ENCODE measurements at places on chromosomes 3 and 15. TPM values are rescaled to one million over a fixed set of nuclear protein-coding genes. Genes with fewer than 3 reads are reported as not detected.

DNA sequence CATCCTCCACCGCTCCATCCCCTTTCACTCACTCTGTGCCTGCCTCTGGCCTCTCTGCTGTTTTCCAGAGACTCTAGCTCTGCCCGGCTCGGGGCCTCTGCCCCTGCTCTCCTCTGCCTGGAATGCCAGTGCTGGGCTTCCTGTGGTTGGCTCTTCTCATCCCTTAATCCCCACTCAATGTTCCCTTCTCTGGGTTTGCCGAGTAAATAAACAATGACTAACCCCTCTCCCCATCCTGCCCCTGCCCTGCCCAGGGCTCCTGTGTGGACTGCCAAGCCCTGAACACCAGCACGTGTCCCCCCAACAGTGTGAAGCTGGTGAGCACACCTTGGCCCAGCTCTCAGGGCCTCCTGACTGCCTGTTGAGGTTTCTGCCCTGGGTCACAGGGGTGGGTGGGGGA, 12.2 kb downstream of the STAB1 start:
- no peak overlapping the region for H3K4me3 ChIP-seq
- H3K27ac ChIP-seq = no peak overlapping the region
- H3K27me3 ChIP-seq = no peaks in the 10 kb centered on the region
- no peaks in the 10 kb centered on the region for H3K36me3 ChIP-seq

The RNU5B-1 gene
- not detected for total RNA-seq

The CD80 gene
- 19.1 TPM for total RNA-seq

GRCh38 chr3:194952841-194953241, 267.2 kb downstream of the FAM43A start:
- H3K36me3 ChIP-seq = no peaks in the 10 kb centered on the region
- no peak overlapping the region for H3K4me3 ChIP-seq

The CLDN18 gene
- not detected for total RNA-seq

The ZMYND10 gene
- total RNA-seq = 5.0 TPM

- no peak for DNase-seq
- no peaks in the 10 kb centered on the region for H3K4me1 ChIP-seq
- no peak overlapping the region for H3K27ac ChIP-seq
- H3K27me3 ChIP-seq = no peaks in the 10 kb centered on the region
These were observed 599.5 kb upstream of the EPHA6 start for GRCh38 chr3:96214941-96215340.

The LSMEM2 gene
- total RNA-seq = not detected

DNA sequence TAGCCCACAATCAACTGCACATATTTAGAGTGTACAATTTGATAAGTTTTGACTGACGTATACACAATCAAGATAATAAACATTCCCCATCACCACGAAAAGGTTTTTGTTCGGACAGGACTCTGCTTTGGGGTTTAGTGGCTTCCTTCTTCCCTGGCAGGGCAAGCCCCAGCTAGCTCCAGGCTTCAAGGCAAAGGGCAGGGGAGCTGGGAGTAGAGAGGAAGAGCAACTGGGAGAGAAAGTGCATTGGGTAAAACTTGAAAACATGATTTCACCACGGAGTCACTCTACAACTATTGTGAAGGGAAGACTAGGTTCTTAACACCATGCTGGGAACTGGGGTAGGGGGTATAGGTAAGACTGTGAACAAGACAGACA, 185.1 kb upstream of the UBE2E1 start:
- H3K4me1 ChIP-seq = peaks cover 13% of the 10 kb centered on the region
- peaks cover 2% of the 10 kb centered on the region for H3K27me3 ChIP-seq
- peaks cover 9% of the 10 kb centered on the region for H3K36me3 ChIP-seq
- H3K4me3 ChIP-seq = no peak overlapping the region
- H3K27ac ChIP-seq = no peak overlapping the region

DNA sequence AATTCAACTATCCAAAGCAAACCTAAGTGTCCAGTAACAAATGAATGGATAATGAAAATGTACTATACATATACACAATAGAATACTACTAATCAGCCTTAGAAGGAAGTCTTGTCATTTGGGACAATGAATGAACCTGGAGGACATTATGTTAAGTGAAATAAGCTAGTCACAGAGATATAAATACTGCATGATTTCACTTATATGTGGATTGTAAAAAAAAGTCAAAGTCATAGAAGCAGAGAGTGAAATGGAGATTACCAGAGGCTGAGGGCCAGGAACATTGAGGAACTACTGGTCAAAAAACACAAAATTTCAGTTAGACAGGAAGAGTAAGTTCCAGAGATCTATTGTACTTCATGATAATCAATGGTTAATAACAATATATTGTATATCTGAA, 33.6 kb downstream of the MYO5A start:
- no peak overlapping the region for H3K27ac ChIP-seq
- no peak overlapping the region for H3K4me3 ChIP-seq
- no peak for DNase-seq
- no peaks in the 10 kb centered on the region for H3K27me3 ChIP-seq
- peaks cover 4% of the 10 kb centered on the region for H3K36me3 ChIP-seq

- peaks cover 13% of the 10 kb centered on the region for H3K36me3 ChIP-seq
- no peak overlapping the region for H3K27ac ChIP-seq
- H3K27me3 ChIP-seq = no peaks in the 10 kb centered on the region
- H3K4me3 ChIP-seq = no peak overlapping the region
These were observed 929.2 kb upstream of the CFAP20DC start for GRCh38 chr3:59978979-59979378.

GRCh38 chr15:33149919-33150318, 44.6 kb downstream of the FMN1 start:
- peaks cover 10% of the 10 kb centered on the region for H3K27me3 ChIP-seq
- no peak overlapping the region for H3K4me3 ChIP-seq
- H3K4me1 ChIP-seq = peaks cover 29% of the 10 kb centered on the region
- H3K36me3 ChIP-seq = no peaks in the 10 kb centered on the region
- DNase-seq = no peak
- no peak overlapping the region for H3K27ac ChIP-seq

DNA sequence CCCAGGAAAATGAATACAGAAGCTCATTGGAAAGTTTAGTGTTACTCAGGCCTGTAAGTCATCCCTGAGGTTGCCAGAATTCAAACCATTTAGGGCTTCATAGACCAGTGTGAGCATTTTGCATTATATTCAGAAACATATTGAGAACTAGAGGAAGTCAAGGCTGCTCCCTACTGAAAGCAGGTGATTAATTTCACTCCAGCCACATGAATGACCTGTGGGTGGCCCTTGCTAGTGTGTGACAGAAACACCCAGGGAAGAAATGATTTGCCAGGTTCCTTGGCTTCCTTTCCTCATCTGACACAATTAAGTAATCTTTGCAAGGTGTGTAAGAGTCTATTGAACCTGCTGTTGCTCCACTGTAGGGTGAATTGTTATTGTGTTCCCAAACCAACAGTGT, 61.8 kb downstream of the GAP43 start:
- no peak for DNase-seq
- no peak overlapping the region for H3K27ac ChIP-seq
- no peak overlapping the region for H3K4me3 ChIP-seq
- no peaks in the 10 kb centered on the region for H3K36me3 ChIP-seq
- no peaks in the 10 kb centered on the region for H3K4me1 ChIP-seq

The OR5K2 gene
- not detected for total RNA-seq

DNA sequence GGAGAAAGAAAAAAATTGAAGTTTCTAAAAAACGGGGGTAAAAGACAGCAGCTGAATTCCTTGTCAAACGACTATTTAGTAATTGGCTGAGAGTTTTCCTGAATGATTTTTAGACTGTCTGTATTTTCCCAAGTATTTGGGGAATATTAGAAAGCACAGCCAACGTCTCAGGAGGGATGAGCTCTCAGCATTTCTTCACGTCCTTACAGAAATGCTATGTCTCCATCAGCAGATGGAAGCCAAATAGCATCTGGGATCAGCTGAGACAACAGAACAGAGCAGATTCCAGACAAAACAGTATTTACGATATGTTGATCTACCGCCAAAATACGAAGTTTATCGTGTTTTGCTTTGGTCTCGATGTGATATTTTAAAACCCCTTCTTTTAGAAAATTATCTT, 5.3 kb upstream of the TMC3 start:
- no peak for DNase-seq
- no peaks in the 10 kb centered on the region for H3K36me3 ChIP-seq
- H3K27me3 ChIP-seq = no peaks in the 10 kb centered on the region
- H3K4me1 ChIP-seq = peaks cover 6% of the 10 kb centered on the region

The SPTBN5 gene
- total RNA-seq = 0.16 TPM

GRCh38 chr15:79410237-79410636, 21.9 kb upstream of the MINAR1 start:
- H3K36me3 ChIP-seq = no peaks in the 10 kb centered on the region
- no peaks in the 10 kb centered on the region for H3K27me3 ChIP-seq
- no peak for DNase-seq
- no peak overlapping the region for H3K4me3 ChIP-seq
- no peak overlapping the region for H3K27ac ChIP-seq
- no peaks in the 10 kb centered on the region for H3K4me1 ChIP-seq

- H3K36me3 ChIP-seq = peaks cover 25% of the 10 kb centered on the region
- H3K27ac ChIP-seq = no peak overlapping the region
- no peak for DNase-seq
- peaks cover 5% of the 10 kb centered on the region for H3K4me1 ChIP-seq
- H3K27me3 ChIP-seq = no peaks in the 10 kb centered on the region
These were observed 81.8 kb downstream of the LRIG1 start for GRCh38 chr3:66419036-66419435.

DNA sequence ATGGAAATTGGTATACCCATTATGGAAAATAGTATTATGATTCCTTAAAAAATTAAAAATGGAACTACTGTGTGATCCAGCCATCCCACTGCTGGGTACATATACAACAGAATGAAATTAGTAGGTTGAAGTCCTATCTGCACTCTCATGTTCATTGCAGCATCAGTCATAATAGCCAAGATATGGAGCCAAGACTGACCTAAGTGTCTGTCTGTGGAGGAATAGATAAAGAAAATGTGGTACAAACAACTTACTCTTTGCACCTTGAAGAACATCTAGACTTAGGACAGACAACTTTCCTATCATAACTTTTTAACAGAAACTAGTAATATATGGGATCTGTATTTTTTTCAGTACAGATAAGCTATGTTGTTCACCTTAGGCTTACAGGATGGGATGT, 30.0 kb upstream of the PPARG start:
- H3K4me1 ChIP-seq = no peaks in the 10 kb centered on the region
- no peak overlapping the region for H3K27ac ChIP-seq
- DNase-seq = no peak
- H3K27me3 ChIP-seq = peaks cover 15% of the 10 kb centered on the region

The IGSF10 gene
- total RNA-seq = not detected

The CFAP91 gene
- not detected for total RNA-seq

The RAB6B gene
- total RNA-seq = 1.2 TPM

The EDEM1 gene
- total RNA-seq = 81.7 TPM

DNA sequence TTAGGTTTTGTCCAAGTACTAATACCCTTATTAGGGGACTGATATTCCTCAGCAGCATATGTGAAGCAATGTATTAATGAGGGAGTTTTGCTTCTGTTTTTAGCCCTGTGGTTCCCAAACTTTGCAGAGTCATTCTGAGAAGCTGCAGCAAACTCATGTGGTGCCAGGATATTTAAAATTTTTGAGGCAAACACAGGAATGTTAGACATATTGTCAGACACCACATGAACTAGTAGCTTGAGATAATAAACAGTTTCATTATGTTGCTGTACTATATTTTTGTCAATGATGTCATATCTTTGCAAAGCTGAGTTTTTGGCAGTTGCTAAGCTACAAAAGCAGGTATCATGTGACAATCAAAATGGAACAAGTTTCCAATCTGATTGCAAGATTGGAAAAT, 36.6 kb downstream of the ATP6V1A start:
- DNase-seq = no peak
- H3K36me3 ChIP-seq = peaks cover 11% of the 10 kb centered on the region
- no peak overlapping the region for H3K27ac ChIP-seq
- no peaks in the 10 kb centered on the region for H3K27me3 ChIP-seq
- H3K4me3 ChIP-seq = no peak overlapping the region
- peaks cover 12% of the 10 kb centered on the region for H3K4me1 ChIP-seq

DNA sequence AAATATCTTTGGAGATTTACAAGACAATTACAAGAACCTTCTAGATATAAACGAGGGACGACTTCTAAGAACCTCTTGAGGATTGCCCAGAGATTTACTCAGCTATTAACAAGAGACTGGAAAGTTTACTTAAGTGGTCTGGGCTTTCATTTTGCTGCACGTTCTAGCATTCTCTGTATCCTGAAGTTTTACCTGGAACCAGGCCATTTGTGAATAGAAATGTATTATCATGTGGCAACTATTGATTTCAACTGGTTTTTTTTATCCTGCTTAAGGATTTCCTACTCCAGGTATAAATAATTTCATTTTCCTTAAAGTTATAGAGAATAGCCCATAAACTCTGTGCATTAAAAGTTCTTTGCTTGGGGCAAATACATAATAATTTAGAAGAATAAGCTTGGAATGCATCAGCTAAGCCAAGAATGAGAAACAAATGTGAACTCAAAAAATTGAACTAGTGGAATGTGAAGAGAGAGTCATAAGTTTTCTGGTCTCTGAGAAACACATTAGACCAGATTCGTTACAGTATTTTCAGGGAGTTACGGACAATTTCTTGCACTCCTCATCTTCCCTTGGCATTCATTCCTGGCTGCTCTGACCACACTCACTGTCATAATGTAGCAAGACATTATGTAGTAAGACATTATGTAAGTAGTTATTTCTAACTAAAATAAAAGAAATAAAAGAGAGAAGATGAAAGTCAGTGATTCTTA, 1.3 kb downstream of the AQP9 start:
- no peak overlapping the region for H3K27ac ChIP-seq
- DNase-seq = no peak
- peaks cover 34% of the 10 kb centered on the region for H3K27me3 ChIP-seq
- no peaks in the 10 kb centered on the region for H3K36me3 ChIP-seq
- no peaks in the 10 kb centered on the region for H3K4me1 ChIP-seq

DNA sequence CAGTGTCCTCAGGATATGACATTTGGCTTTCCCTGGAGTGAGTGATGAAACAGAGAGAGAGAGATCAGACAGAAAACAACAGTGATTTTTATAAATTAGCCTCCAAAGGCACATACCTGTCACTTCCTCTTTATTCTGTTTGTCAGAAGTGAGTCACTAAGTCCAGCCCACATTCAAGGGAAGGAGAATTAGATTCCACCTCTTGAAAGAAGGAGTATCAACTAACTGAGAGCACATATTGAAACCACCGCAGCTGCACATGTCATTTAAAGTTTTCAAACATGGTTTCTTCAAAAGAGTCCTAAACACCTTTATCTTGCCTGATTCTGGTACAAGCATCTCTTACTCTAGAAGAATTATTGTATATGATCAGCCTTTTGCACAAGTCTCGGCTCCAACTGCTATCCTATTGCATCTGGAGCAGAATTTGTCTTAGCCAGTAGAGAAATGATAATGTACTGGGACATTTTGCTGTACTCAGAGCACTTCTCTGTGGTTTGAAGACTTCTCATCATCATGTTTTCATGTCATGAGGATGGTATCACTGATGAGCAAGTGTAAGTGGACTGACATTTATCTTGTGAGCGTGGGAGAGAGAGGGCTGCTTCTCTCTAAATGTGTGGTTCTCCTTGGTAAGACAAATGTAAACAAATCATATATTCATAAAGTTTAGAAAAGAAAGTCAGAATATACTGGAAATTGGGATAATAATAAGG, 338.9 kb upstream of the CFAP20DC start:
- H3K36me3 ChIP-seq = peaks cover 2% of the 10 kb centered on the region
- no peaks in the 10 kb centered on the region for H3K27me3 ChIP-seq
- peaks cover 31% of the 10 kb centered on the region for H3K4me1 ChIP-seq
- no peak for DNase-seq

Data from activated CD8-positive, alpha-beta T cell treated with anti-CD3 and anti-CD28 coated beads, Interleukin-2, amount 10 ng/mL, durations not matched to agents 7 days and 5 days (primary cell).